ENCODE measurements at places on chromosomes 5 and 9. TPM values are rescaled to one million over a fixed set of nuclear protein-coding genes. Genes with fewer than 3 reads are reported as not detected.

- no peak for DNase-seq
These were observed 6.4 kb upstream of the CHD1 start for GRCh38 chr5:98935206-98935605.

- DNase-seq = no peak
These were observed 2.0 kb downstream of the ASTN2 start for GRCh38 chr9:117412841-117413240.

DNA sequence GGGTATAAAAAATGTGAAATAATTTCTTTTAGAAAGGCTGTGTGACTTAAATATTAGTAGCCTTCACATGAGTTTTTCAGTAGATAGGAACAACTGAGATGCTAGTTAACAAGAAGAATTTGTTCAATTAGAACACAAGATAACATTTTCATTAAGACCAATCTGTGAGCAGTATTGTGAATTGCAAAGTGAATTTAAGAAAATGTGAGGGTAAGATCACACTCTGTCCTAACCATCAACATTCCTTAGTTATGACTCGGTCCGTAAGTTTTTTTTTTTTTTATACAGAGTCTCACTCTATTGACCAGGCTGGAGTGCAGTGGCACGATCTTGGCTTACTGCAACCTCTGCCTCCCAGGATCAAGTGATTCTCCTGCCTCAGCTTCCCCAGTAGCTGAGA is 180.2 kb upstream of the EGFLAM start:
- no peak for DNase-seq

GRCh38 chr9:136399176-136400037 is 563 bp downstream of the SNAPC4 start:
- DNase-seq = peak; percentile 55

DNA sequence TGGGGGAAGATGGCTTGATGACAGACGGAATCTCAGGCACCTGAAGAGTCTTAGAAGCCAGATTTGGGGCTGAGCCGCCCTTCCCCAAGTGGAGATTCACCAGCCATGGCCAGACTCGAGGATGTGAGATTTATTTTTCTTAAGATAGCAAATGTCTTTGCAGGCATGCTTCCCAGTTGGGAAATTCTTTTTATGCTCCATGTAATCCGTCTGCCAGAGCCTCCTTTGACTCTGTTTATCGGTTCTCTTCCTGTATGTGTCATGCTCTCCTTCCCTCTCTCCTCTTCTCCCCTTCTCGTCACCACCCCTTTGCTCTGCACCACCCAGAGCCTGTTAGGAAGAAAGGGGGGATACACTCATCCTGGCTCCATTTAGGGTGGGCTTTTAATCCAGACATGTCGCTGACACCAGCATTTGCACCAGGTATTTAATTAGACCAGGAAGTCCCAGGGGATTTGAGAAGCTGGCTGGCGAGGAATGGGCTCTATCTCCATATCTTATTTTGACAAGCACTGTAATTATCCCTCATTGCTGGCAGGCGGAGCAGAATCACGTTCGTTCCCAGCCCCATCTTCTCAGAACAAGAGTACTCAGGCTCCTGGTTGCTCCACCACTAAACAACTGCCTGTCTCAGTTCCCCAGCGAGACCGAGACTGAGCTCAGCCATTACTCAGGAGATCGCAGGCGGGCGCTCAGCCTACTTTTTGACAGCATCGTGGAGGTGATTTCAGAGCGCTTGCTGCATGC is 50.9 kb downstream of the KCNIP1 start:
- peak; percentile 14 for DNase-seq

DNA sequence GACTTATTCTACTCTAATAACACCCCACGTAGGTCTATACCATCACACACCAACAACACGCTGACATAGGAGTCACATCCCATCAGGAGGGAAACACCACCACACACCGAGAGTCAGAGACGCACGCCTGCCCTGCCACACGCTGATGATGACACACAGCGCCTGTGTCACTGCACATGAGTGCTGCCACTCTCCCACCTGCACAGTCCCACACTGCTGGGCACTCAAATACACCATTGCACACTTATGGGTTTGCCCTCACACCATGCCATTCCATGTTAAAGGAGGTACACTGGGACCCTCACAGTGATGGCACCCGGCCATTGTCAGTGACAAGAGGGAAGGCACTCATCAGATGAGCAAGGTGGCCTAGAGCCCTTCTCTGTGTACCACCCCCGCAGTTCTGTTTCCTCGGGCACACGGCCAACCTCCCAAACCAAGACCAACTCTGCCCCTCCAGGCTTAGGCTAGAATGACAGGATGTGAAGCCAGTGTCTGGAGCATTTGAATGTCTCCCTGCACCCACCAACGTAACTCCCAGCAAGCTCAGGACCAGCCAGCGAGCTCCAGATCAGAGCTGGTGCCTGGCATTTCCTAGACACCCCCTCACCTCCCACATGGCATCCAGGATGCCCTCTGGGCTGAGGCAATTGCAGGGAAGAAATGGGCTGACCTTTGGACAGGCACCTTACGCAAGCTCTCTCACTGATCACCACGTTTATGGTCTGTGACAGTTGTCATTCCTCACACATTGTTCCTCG is 3.6 kb upstream of the CPLX2 start:
- DNase-seq = no peak

OBP2B gene
- not detected for total RNA-seq

SVEP1 gene
- total RNA-seq = 12.2 TPM

LCN1 gene
- total RNA-seq = not detected

GRCh38 chr5:31300501-31300900 is 107.0 kb downstream of the CDH6 start:
- no peak for DNase-seq

CDX1 gene
- not detected for total RNA-seq

GRCh38 chr5:59596586-59597350 is 296.8 kb downstream of the PDE4D start:
- no peak for DNase-seq

SOWAHA gene
- not detected for total RNA-seq

TEK gene
- 14.5 TPM for total RNA-seq

GABRA1 gene
- not detected for total RNA-seq

SARDH gene
- 1.5 TPM for total RNA-seq

All from psoas muscle (tissue), 8 donors.